ENCODE measurements at places on chromosomes 11 and 22. TPM values are rescaled to one million over a fixed set of nuclear protein-coding genes. Genes with fewer than 3 reads are reported as not detected.
A peak's percentile ranks its signal among the peaks of the same experiment; 100 is the strongest.

The FLRT1 gene
- not detected for total RNA-seq

The GAB4 gene
- not detected for total RNA-seq

DNA sequence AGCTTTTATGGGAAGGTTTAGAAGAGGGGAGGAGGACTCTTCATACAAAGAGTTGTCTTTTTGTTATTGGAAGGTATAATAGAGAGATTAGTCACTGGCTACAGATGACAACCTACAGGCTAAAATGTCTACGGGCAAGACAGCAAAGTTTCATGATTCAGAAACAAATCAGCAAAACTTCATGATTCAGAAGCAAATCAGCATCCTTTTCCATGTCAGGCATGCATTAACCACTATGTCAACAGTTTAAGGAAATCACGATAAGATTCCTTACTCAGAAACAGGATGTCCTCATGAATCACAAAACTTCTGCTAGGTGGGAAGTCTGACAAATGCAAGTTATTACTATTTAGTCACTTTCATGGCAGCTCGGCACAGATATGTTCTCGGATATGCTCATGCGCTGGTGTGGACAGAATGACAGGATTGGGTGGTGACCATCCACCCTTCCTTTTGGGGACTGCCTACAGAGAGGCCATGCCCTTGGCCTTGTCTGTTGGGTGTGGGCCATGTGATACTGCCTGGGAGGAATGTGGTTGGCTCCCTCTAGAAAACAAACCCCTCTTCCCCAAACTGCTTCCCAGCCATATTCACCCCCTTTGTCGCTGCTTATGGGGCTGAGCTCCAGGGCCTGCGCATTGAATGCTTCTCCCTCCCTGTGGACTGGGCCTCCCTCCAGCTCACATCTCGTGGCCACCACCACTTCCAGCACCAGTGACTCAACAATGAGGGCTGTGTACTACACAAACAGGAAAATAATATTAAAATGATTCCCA is 10.1 kb downstream of the C11orf91 start:
- no peaks in the 10 kb centered on the region for H3K4me1 ChIP-seq
- H3K27ac ChIP-seq: no peak overlapping the region
- no peaks in the 10 kb centered on the region for H3K27me3 ChIP-seq

DNA sequence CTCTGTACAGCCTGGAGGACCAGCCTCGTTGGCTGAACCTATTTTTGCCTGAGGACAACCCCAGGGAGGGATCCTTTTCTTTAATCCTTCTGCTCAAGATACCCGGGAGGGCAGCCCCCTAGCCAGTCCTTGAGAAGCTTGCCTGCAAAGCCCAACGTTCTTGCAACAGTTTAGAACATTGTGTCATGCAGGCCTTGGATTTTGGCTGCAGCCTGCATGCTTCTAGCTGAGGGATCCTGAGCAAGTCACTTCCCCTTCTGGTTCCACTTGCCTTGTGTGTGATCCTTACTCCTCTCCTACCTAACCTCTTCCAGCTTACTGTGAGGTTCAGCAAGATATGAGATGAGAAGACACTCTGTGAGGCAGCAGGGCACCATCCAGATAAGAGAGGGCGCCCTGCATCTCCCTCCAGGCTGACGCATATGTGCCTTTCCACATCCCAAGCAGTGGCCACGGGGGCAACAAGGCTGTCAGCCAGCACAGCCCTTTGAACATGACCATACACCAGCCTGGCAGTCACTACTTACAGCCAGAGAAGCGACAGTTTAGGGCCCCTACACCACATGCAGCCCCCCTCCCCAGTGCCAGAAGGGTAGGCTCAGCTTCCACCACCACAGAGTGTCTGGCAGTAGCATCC is 76.1 kb downstream of the C11orf58 start:
- H3K36me3 ChIP-seq: no peaks in the 10 kb centered on the region
- H3K4me1 ChIP-seq: no peaks in the 10 kb centered on the region
- DNase-seq: no peak
- peak overlapping the region; percentile 44 for H3K27ac ChIP-seq
- H3K4me3 ChIP-seq: no peak overlapping the region

GRCh38 chr11:61963016-61963281 is 4.5 kb downstream of the FTH1 start:
- peaks cover 36% of the 10 kb centered on the region for H3K36me3 ChIP-seq
- H3K4me1 ChIP-seq: peaks cover 32% of the 10 kb centered on the region
- DNase-seq: no peak
- H3K4me3 ChIP-seq: no peak overlapping the region

The PGA5 gene
- not detected for total RNA-seq

DNA sequence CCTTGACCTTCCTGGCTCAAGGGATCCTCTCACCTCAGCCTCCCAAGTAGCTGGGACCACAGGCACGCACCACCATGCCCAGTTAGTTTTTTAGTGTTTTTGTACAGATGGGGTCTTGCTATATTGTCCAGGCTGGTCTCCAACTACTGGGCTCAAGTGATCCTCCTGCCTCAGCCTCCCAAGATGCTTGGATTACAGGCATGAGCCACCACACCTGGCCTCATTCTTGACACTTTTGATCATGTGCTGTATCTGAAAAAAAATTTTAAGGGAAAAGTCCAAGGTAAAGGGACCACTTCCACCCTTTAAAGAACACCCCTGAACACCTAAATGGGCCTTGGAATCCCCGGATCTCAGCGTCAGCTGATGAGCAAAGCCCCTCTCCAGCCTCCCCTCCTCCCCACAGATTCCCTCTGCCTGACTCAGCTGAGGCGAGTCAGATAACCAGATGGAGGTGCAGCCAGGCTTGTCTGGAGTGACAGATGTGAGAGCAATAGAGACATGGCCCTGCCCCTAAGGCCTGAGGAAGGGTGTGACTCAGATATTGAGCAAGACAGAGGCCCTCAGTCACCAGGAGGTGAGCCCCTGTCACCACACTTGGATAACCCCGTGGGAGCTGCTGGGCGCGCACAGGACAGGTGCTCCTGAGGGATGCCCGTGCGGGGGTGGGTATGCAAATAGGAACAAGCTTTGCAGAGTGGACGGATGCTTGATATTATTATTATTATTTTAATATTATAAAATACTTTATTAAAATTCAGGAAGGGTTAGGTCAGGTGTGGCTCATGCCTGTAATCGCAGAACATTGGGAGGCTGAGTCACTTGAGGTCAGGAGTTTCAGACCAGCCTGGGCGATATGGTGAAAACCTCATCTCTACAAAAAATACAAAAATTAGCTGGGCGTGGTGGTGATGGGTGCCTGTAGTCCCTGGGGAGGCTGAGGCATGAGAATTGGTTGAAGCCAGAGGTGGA is 5.0 kb upstream of the CCDC88B start:
- H3K36me3 ChIP-seq: peaks cover 16% of the 10 kb centered on the region
- no peak overlapping the region for H3K4me3 ChIP-seq
- H3K4me1 ChIP-seq: peaks cover 51% of the 10 kb centered on the region
- DNase-seq: no peak
- H3K27me3 ChIP-seq: no peaks in the 10 kb centered on the region

DNA sequence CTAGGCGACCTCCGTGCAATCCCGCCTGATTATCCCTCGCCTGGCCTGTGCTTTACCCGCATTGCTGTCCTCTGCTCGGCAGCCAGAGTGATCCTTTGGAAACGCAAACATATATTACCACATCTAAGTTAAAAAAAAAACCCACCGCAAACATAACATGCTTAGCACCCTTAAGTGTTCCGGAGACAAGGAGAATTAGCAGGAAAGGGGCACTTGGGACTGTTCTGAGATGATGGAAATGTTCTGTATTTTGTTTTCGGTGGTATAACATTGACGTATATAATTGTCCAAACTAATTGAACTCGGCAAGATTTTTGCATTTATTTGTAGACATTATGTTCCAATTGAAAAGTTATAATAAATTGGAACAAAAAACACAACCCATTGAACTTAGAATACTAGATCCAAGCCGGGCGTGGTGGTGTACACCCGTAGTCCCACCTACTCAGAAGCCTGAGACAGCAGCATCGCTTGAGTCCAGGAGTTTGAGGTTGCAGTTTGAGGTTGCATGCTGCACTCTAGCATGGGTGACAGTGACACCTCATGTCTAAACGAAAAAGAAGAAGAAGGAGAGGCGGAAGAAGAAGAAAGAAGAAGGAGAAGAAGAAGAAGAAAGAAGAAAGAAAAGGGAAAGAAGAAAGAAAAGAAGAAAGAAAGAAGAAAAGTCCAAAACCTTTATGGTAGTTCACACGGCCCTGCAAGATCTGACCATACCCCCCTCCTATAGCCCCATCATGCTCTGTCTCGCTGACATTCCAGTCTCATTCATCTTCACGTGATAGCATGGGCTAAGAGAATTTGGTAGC is 604 bp upstream of the POLR3H start:
- peak overlapping the region; percentile 73 for H3K27ac ChIP-seq
- no peaks in the 10 kb centered on the region for H3K27me3 ChIP-seq
- peak overlapping the region; percentile 94 for H3K4me3 ChIP-seq
- H3K4me1 ChIP-seq: peaks cover 42% of the 10 kb centered on the region

The GUCY1A2 gene
- total RNA-seq: not detected

DNA sequence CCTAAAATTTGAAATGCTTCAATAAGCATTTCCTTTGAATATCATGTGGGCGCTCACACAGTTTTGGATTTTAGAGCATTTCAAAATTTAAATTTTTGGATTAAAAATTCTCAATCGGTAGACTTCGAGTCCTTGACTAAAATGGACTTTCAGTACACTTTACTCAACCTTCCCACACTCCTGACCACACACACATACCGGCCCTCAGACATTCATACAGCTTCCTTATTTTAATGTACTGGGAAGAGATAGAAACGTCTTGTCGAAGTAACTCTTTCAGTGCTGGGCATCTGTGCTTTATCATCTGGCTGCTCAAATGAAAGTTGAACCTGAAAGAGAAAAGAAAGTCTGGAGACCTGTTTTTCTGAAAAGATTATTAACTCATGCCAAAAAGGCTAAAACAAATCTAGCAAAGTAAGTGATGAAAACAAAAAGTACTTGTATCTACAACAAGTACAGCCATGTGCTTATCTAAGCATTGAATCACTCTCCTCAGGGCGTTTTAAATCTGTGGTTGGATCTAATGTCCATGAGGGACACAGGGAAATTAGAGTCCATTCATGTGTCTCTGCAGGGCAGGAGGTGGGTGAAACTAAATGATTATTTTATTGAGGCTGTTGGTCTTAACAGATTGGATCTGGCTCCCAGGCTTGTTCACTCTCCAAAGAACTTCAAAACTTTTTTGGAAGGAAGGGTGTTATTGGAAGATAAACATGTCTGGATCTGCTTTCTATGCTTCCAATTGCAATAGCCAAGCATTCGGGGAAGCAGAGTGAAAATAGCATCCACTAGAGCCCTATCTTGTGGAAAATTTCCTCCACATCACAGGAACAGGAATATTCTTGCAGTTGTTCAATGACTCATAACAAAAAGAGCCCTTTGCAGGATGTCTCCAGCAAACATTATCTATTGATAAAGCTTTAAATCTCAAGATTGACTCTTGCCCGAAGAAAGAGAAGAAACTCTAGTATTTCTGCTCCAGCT is 47.0 kb downstream of the CARD18 start:
- peaks cover 20% of the 10 kb centered on the region for H3K36me3 ChIP-seq
- peaks cover 20% of the 10 kb centered on the region for H3K27me3 ChIP-seq
- no peak overlapping the region for H3K4me3 ChIP-seq
- DNase-seq: no peak
- no peak overlapping the region for H3K27ac ChIP-seq

The NAALADL1 gene
- total RNA-seq: 7.3 TPM
